Stimulated activated CD8-positive, alpha-beta memory T cell treated with anti-CD3 and anti-CD28 coated beads, Interleukin-7, amount 100 ng/mL, for 1 hour (primary cell): ENCODE measurements at places on chromosomes 4 and X.

- DNase-seq: no peak
Observed at GRCh38 chr4:103018391-103019307, 856 bp downstream of the SLC9B1 start.

GRCh38 chr4:174262624-174263444 lies 20.6 kb downstream of the FBXO8 start:
- no peak for DNase-seq

GRCh38 chrX:136115904-136116297 lies 31.4 kb upstream of the FHL1 start:
- no peak for DNase-seq

- DNase-seq: no peak
Observed at GRCh38 chr4:138185859-138186645, 56.1 kb downstream of the SLC7A11 start.

DNA sequence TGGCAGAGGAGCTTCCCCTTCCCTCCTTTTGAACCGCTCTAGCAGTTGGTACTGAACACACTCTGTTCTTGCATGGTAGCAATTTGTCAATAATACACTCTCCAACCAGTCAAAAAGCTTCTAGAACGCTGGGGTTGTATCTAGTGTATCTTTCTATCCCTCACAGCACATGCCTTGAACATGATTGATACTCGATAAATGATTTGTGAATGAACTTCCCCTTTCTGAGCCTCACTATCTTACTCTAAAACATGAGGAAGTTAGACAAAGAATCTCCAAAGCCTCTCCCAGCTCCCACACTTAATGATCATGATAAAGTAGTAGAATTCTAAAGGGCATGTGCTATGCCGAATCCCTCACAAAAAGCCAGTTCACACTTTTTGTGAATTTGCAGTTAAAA lies 64.4 kb downstream of the DLG3 start:
- no peak for DNase-seq

- no peak for DNase-seq
Observed at GRCh38 chr4:159071969-159072765, 30.7 kb upstream of the RAPGEF2 start.

DNA sequence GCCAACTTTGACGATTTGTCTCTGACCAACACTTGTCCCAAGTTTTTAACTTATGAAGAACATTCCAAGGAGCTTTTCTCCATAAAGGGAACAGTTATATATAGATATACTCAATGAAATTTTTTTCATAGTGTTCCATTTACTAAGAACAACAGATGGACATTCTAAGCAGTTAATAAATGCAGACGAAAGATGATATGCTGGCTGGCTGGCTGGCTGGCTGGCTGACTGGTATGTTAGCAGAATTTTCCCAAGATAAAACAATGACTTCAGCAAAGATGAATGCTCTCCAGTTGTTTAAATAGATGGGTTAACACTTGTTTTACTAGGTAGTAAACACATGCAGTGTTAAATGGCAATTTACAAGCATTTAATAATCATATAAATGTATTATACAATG lies 62.2 kb downstream of the SPANXN3 start:
- DNase-seq: no peak

GRCh38 chr4:27986476-27986875 lies 1125.8 kb downstream of the STIM2 start:
- no peak for DNase-seq

GRCh38 chrX:50643525-50644137 lies 170.4 kb downstream of the SHROOM4 start:
- no peak for DNase-seq

- DNase-seq: no peak
Observed at GRCh38 chrX:56764153-56764974, 35.3 kb downstream of the NBDY start.

DNA sequence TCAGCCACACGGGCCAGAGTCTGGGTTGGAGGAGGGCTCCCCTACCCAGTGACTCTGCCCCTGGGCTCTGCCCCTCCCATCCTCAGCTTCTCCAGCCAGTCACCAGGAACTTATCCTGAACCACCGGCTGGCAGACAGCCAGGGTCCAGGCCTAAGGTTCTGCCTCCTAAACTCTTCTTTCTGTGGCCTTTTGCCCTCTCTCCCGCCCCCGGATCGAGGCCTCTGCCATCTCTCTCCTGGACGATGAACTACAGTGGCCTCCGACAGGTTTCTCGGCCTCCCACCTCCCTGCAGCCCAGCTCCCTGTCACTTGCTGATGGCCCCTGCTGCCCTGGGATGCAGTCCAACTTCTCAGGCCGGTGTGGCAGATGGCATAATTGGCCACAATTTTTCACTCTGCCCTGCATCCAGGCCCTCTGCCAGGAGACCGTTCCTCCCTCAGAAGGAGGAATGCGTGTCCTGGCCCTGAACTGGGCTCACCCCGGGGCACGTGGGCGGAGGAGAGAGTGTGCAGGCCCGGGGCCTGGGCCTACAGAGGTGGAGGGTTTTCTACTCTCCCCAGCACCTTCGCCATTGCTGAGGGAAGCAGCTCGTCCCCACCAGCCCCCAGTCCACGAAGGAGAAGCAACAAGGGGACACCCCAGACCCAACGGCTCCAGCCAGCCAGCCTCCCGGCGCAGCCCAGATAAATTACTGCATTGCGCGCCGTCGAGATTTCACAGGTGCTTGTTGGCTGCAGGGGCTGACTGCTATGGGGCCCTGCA lies 81.9 kb upstream of the LRPAP1 start:
- DNase-seq: no peak

GRCh38 chrX:83278988-83279387 lies 229.1 kb upstream of the POU3F4 start:
- no peak for DNase-seq

- no peak for DNase-seq
Observed at GRCh38 chr4:93842601-93843252, 14.2 kb downstream of the ATOH1 start.

- no peak for DNase-seq
Observed at GRCh38 chr4:8517946-8518345, 62.2 kb upstream of the GPR78 start.

- no peak for DNase-seq
Observed at GRCh38 chr4:73869130-73870055, at the start of gene CXCL1. CXCL1 (plus strand) TSS chr4:73869393; CDS start chr4:73869471, 78 bp downstream.

DNA sequence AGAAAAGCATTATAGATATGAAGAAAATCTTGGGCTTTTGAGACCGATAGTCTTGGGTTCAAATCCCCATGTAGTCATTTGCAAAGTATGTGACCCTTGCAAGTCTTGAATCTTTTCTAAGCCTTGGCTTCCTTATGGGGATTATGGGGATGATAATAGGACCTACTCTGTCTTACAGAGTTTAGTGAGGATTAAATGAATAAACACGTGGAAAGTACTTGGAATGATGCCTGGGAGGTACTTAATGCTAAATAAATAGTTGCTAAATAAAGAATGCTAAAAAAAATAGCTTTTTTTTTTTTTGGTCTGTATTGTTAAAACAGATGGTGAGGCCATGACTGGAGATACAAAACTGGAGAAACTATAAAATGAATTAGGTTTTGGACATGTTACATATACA lies 292.7 kb downstream of the GPAT3 start:
- DNase-seq: no peak

DNA sequence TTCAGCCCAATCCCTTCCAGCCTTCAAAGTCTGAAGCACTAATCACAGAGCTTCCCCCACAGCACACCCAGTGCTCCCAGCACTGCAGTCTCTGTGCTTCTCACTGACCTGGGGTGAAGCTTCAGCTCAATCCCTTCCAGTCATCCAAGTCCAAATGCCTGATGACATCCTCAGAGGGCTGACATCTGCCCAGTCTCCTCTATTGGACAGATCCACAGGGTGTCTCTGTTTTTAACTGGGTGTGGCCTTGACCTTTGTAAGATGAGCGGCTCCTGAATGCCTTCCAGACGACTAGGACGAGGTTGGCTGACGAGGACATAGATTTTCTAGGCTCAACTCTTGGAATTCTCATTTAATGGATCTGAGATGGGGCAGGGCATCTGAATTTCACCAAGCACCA lies 7.6 kb upstream of the SLC2A9 start:
- no peak for DNase-seq

- DNase-seq: no peak
Observed at GRCh38 chrX:76172325-76172893, 453 bp upstream of the PBDC1 start.

DNA sequence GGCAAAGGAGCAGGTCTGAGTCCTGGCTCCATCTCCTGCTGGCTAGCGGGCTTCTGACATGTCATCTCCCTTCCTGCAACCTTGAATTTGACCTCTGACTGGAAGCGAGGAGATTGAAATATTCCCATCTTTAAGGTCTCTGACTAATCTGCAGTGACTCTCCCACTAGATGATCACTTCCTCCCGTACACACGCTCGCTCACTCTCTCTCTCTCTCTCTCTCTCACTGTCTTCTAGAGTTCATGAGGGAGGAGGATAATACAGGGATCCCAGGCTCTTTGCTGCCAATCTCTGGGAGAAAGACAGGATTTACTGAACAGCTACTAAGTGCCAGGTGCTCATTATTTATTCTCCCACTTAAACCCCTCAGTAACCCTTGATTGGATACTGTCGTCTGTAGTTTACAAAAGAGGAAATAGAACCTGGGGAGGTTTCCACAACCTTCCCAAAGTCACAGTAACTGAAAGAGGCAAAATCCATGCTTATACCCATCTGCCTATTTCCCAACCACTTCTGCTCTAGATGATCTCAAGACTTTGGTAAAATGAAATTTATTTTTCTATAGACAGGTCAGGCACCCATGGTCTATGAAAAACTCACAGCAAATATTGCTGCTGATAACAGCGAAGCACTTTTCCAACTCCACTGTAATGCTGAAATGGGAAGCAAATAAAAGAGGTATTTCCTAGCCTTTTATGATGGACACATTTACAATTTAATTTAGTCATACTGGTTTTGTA lies 193.5 kb upstream of the C1QTNF7 start:
- no peak for DNase-seq

- DNase-seq: no peak
Observed at GRCh38 chr4:40246011-40246900, 49.4 kb downstream of the RHOH start.
